ENCODE measurements at places on chromosomes 2 and 18. TPM values are rescaled to one million over a fixed set of nuclear protein-coding genes. Genes with fewer than 3 reads are reported as not detected.
A peak's percentile ranks its signal among the peaks of the same experiment; 100 is the strongest.

DNA sequence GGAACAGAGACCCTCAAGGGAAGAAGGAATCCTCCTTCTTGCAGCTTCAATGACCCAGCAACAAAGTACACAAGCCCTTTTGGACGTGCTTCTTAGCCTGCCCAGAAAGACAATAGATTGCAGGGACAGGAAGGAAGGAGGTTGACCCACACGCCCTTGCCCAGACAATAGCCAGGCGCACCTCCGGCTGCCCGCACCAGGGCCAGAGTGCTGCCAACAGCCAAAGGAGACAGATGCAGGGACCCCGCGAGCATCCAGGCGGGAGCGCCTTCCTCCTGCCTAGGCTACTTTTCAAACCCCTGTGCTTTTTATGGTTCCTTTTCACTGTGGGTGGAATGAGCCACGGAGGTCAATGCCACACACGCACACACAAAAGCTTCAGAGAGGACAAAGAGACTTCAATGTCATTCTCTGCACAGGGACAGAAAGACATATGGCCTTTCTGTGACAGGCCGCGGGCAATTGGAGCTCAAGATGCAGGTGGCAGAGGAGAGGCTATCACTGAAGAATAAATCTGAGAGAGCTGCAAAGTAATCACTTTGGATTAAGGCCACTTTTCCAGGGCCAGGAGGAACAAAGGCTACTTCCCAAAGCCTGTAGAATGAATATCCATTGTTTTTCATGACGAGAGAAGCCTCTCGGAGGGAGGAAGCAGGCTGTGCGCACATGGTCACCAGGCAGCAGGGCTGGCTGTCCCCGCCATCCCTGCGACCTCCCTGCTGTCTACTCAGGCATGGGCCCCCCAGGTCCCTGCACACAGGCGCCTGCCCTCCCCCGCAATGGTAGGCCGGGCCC is 300.6 kb downstream of the EIPR1 start:
- DNase-seq, result peak; percentile 80

- DNase-seq, result no peak
Measured at GRCh38 chr18:78898066-78898465, 81.6 kb upstream of the SALL3 start.

RTTN gene
- 7.4 TPM for total RNA-seq

GCG gene
- total RNA-seq, result not detected

DNA sequence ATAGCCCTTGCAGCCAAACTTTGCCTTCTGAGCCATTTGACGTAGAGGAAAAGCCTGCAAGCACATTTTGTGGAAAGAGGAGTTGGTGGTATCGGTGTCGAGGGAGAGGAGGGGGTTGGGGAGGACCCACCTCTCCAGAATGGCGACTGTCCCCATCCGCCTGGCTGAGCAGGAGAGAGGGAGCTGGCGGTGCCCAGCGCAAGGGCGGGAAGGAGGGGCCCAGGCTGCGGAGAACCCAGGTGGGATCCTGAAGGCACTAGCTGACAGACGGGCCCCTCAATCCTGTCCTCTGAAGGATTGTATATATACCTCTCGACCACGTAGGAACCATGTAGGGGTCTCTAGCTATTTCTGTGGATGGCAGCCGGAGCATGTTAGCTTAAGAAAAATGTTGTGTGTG is 200.3 kb downstream of the LOXHD1 start:
- DNase-seq, result no peak

GRCh38 chr2:45554073-45554741 is 56.9 kb downstream of the SRBD1 start:
- no peak for DNase-seq

CPS1 gene
- 2.4 TPM for total RNA-seq

DNA sequence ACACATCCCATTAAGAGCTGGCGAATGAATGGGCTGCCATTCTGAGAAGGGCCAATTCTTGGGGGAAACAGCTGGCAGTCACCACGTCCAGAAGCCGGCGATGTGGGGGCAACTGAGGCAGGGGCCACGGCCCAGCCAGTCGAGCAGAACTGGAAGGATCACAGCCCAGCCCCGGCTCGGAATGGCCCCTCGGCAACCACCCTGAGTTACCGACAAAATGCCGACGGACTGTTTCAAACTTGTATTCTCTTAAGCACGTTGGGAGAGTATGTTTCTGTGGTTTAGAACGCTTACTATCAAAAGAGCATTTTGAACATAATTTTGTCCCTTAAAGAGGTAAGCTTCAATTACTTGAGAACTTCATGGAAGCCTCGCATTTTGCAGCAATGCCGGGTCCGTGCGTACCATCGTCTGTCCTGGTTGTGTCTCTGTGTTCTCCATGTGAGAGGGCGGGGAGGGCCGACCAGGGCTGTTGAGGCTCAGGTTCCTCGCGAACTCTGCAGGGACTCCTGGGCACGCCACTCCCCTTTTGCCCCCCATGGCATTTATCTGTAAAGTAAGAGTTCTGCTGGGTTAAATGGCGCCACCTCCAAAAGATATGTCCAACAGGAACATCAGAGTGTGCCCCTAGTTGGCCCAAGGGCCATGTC is 155.9 kb downstream of the TWIST2 start:
- no peak for DNase-seq

GRCh38 chr18:58257461-58257860 is 213.4 kb downstream of the NEDD4L start:
- no peak for DNase-seq

DNA sequence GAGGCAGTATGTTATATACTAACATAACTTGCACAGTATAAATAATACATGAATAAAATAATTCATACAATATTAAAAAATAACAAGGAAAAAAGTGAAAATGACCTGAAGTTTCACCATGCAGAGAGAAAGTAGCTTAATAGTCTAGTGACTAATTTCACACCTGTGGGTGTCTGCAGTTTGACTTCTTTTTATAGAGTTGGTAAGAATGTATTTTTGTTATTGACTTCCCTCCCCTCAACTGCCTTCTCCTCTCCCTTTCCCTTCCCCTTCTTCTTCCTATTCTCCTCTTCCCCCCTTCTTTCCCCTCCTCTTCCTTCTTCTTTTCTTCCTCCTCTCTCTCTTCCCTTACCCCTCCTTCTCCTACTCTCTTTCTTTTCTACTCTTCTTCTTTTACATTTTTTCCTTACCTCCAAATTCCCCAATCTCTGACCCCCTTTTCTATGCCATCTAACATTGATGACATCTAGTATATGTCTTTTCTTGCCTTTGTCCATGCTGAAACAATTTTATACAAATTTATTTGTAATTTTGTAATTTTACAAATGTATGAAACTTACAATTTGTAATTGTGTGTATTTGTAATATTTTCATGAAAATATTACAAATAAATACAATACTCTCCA is 3.1 kb downstream of the DNAH6 start:
- DNase-seq, result no peak

YIPF4 gene
- 26.3 TPM for total RNA-seq

DNA sequence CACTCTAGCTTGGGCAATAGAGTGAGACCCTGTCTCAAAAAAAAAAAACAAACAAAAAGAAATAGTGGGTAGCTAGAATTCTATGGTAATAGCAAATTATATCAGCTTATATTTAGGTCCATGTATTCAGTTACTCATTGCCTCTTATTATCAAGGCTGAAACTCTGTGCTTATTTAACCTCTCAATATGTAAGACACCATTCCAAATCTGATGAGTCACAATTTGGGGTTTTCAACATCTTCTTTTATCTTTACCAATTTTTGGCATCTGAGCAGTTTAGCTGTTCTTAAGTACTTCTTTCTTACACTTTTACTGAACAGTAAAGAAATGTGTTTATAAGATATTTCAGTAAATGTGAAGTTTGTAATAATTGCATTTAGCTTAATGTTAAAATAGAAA is 69.3 kb downstream of the TTC27 start:
- no peak for DNase-seq

DNA sequence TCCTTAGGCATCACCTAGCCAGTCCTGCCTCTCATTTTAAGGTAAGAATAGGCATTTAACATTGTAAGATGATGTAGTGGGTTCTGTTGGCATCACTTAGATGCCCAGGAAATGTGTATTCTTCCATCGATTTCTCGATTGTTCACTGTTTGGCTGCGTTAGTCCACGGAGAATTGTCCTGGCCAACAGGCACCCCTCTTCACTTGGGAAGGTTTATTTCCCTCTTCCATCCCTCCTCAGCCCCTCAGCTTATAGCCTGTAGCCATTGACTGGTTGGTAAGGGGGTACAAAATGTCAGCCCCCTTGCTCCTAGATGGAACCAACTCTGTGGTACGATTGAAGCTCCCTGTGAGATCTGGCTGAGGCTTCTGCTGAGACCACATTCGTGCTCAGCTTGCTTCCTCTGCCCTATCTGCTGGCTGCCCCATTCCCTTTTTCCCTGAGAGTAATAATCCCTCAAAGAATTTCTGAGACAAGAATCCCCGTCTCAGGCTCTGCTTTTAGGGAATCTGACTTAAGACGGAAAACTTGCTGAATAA is 43.4 kb downstream of the PLEKHA3 start:
- DNase-seq, result peak; percentile 55

- DNase-seq, result peak; percentile 26
Measured at GRCh38 chr2:102434655-102435381, 11.9 kb downstream of the IL18RAP start.

DNA sequence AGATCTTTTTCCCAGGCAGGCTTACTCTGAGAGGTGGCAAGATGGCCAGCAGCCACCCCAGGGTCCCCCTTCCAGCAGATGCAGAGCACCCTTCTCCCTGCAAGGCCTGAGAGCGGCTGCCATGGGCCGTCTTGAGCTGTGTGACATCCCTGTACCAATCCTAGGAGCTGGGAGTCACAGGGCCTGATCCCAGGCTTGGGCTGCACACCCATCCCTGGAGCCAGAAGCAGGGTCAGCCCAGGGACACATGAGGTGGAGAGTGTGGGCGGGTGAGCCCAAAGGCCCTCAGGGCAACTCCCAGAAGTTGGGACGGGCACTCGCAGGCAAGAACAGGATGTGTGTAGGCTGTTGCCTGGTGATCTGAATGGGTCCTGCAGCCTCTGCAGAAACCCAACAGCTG is 40.5 kb downstream of the CROCC2 start:
- DNase-seq, result no peak

GCC2 gene
- 22.0 TPM for total RNA-seq

CTAGE1 gene
- total RNA-seq, result not detected

- no peak for DNase-seq
Measured at GRCh38 chr2:191166111-191166755, 15.4 kb upstream of the STAT4 start.

- DNase-seq, result no peak
Measured at GRCh38 chr2:29305762-29306161, 190.5 kb downstream of the CLIP4 start.

CXCR1 gene
- not detected for total RNA-seq

DNA sequence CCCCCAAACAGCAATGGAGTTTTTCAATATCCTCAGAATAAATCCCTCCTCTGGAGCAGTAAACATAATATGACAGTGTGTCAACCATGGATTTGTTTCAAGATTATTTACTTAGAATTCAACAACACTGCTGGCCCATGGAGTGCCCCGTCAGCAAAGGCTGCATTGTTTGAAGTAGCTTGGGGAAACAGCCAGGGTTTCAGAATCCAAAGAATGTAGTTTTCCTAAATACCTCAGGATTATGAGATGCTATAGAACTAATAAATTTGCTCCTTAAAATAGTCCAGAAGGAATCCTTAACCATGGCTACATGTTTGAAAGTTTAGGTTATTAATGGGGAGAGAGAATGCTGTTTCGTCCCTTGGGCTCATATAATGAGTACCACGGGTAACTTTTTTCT is 13.1 kb upstream of the CETN1 start:
- no peak for DNase-seq

DNA sequence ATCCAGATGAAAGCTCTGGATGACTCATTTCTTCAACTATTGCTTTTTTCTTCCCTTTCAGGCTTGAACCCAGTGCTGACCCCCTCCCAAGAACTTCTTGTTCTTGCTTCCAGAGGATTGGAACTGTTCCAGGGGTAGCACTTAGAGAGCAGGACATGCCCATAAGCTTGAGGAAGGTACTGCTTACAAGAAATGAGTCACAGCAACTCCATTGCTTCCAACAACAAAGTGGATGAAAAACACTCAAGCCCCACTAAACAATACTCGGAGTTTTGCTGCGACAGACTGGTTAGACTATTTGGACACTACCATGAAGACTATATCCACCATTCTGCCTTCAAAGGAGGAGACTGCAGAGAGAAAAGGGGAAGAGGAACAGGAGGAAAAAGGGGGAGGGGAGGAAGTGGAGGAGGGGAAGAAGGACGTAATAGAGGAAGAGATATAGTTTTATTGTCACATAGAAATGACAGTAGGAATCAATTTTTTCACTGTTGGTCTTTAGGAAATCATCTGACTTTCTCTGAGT is 1.6 kb upstream of the EPC2 start:
- no peak for DNase-seq

- DNase-seq, result no peak
Measured at GRCh38 chr18:79792988-79793355, 4.8 kb upstream of the KCNG2 start.

DNA sequence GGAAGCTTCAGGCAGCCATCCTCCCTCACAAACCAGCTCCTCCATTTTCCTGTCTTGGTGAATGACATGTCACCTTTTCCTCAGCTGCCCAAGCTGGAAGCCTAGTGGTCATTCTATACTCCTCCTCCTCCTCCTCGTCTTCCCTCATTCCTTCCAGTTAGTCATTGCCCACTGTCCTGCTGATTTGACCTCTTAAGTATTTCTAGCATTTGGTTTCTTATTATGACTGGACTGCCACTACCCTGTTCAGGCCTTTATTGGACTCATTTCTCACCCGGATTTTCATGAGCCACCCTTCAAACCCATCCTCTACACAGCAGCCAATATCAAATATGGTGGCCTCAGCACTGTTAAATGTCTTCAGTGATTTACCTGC is 21.9 kb upstream of the MGAT5 start:
- no peak for DNase-seq

- no peak for DNase-seq
Measured at GRCh38 chr2:183903026-183903425, 695.3 kb upstream of the ZNF804A start.

DNA sequence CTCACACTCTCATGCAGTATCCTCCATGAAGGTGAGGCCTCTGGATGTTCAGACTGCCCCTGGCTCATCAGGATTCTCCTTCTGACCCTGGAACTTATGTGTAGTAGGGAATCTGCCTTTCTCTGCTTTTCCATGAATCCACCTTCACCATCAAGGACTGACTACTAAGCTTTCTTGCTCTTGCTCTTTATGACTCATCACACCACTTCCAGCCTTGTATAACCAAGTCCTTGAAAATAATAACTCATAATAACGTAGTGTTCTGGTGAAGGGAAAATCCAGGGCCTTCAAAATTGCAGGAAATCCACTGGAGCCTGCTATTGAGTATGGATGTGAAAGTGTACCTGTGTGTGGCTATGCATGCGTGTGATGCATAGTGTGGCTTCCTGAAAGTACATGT is 11.3 kb upstream of the KCNS3 start:
- no peak for DNase-seq

SCN9A gene
- total RNA-seq, result 7.8 TPM

DNA sequence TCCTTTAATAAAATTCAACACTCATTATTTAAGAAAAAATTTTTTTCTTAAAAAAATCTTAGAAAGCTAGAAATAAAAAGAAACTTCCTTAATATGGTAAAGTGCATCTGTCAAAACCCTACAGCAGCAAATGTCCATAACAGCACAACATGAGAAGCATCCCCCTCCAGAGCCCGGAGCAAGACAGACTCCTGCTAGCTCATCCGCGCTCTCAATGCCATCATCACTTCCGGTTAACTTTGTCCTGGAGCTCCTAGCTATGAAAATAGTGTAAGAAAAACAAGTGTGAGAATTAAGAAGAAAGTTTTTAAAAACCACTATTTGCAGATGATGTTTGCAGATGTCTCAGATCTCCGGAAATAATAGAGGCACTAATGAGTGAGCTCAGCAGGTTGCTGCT is 103.1 kb downstream of the TEX51 start:
- peak; percentile 34 for DNase-seq
